ENCODE measurements at places on chromosomes 4 and X.

DNA sequence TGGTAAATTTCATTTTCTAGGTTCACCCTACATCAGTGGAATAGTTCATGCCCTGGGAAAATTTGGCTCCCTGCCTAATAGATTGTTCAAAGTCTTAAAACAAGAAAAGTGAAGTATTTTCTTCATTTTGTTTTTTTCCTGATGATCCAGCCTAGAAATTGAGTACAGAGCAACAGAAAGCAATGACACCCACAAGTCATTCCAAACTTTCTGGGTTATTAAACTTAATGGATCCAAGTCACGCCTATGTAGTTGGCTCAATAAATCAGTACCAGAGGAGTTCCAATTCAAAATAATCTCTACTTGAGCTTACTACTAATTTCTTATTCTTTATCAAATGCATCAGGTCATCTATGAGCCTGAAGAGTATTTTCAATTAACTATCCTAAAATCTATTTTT, 937.6 kb upstream of the SLIT2 start:
- DNase-seq = no peak

DNA sequence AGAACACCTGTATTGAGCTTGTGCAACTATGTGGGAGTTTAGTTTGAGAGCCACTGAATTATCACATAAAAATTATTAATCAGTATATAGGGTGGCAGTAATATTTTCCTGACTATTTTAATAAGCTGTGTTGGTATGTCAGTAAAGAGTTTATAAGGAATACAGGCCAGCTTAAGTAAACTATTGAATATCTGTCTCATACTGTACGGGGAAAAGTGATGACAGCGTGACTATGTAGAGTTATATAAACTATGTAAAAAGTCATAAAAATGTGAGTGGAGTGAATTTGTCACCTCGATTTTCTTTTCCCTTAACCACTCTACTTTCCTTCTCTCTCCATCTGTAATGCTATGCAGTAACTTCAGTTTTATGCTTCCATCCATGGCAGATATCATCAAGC, 250.2 kb downstream of the BMPR1B start:
- DNase-seq = no peak

DNA sequence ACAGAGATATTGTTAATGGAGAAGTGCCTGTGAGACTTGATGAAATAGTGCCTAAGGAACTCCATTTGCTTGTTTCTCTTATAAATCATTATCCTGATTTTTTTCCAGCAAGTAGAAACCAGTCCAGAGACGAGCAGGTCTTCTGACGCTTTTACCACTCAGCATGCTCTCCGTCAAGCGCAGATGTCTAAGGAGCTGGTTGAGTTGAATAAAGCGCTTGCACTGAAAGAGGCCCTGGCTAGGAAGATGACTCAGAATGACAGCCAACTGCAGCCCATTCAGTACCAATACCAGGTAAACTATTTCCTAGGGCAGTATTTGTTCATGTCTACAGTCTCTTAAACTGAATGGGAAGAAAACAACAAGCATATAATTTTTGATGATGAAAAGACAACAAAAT, 63.6 kb downstream of the KIF4A start:
- DNase-seq = no peak

DNA sequence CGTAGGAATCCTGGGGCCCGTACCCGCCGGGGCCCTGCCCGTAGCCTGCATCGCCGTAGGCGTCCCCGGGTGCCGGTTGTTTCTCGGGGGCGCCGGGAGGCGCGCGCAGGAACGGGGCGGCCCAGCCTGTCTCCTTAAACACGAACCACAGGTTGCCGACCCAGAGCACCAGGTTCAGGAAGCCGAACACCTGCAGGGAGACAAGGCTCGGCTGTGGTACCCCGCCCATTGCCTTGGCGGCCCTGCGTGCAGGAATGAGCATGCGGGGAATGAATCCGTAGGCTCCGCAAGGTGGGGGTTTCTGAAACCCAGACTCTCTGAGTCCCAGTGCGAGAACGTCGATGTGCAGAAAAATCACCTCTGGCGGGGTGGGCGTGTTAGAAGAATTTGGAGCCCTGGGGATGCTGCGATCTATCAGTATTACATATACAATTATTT, 5.4 kb upstream of the PRICKLE3 start:
- no peak for DNase-seq

- DNase-seq = no peak
These were observed 604.8 kb downstream of the TRAM1L1 start for GRCh38 chr4:116480546-116480945.

DNA sequence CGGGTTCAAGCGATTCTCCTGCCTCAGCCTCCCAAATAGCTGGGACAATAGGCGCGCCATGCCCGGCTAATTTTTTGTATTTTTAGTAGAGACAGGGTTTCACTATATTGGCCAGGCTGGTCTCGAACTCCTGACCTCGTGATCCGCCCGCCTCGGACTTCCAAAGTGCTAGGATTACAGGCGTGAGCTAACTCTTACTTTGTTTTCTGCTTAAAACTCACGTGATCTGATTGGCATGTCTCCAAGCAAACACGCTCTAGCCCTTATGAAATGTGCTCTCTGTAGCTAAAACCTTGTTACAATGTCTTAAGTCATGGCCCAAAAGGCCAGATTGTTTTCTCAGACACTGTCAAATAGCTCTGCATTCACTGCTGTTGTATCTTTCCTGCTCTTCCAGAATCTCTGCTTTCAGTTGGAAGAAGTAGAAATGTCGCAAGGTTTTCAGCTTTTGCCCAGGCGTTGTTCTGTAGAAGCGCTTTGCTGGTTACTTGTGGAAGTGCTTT, 39.7 kb upstream of the OGT start:
- no peak for DNase-seq

GRCh38 chr4:7861440-7861881, 78.2 kb downstream of the AFAP1 start:
- DNase-seq = no peak

GRCh38 chr4:183898456-183898855, 6.7 kb upstream of the STOX2 start:
- no peak for DNase-seq

- DNase-seq = peak; percentile 28
These were observed 41.9 kb downstream of the TNIP2 start for GRCh38 chr4:2714061-2714770.

- DNase-seq = no peak
These were observed 245.3 kb downstream of the BCOR start for GRCh38 chrX:39852491-39852890.

DNA sequence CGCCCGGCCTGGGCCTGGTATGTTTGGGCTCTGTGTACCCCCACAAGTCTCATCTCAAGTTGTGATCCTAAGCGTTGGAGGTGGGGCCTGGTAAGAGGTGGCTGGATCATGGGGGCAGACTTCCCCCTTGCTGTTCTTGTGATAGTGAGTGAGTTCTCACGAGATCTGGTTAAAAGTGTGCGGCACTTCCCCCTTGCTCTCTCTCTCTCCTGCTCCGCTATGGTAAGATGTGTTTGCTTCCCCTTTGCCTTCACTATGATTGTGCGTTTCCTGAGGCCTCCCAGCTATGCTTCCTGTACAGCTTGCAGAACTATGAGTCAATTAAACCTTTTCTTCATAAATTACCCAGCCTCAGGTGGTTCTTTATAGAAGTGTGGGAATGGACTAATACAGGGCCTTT, 53.0 kb downstream of the CHST7 start:
- no peak for DNase-seq

- DNase-seq = no peak
These were observed 112.8 kb upstream of the H2AZ1 start for GRCh38 chr4:100062921-100063320.

- DNase-seq = no peak
These were observed 1.1 kb upstream of the PCDH19 start for GRCh38 chrX:100410901-100411801.

- DNase-seq = no peak
These were observed 153.3 kb upstream of the TBL1X start for GRCh38 chrX:9311421-9312160.

DNA sequence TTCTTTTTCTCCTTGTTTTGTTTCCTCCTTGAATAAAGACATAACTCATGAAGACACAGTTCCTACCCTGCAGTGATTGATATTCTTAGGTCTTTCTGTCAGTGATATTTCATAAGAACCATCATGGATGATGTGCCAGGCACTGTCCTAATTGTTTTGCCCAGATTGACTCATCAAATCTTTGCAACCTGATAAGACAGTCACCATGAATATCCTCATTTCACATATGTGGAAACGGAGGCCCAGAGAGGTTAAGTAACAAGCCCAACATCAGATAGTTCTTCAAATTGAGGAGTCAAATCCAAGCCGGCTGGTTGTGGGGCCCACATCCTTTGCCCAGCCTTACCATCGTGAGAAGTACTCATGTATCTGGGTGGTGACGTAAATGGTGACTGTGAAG, 69.9 kb downstream of the SEL1L3 start:
- no peak for DNase-seq

- no peak for DNase-seq
These were observed 120.2 kb upstream of the NDST4 start for GRCh38 chr4:115233600-115233999.

GRCh38 chrX:142149919-142150318, 55.2 kb downstream of the MAGEC2 start:
- no peak for DNase-seq

- DNase-seq = peak; percentile 40
These were observed 158.8 kb downstream of the RBM46 start for GRCh38 chr4:154939851-154940250.

DNA sequence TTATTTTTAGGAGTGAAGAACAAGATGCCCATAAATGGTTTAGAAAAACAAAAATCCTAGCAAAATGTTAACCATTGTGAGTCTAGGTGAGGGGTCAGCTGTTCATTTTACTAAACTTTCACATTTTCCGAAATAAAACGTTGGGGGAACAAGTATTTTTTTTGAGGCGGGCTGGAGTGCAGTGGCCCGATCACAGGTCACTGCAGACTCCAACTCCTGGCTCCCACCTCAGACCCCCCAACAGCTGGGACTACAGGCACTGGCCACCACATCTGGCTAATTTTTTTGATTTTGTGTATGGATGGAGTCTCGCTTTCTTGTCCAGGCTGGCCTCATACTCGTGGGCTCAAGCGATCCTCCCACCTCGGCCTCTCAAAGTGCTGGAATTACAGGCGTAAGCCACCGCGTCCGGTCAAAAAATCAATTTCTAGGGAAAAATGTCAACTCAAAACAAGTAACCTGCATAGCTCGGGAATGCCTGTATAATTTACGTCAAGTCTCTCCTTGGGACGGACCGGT, 742 bp upstream of the TAF1 start:
- no peak for DNase-seq

- DNase-seq = no peak
These were observed 446 bp upstream of the UBE2A start for GRCh38 chrX:119573840-119574393.

DNA sequence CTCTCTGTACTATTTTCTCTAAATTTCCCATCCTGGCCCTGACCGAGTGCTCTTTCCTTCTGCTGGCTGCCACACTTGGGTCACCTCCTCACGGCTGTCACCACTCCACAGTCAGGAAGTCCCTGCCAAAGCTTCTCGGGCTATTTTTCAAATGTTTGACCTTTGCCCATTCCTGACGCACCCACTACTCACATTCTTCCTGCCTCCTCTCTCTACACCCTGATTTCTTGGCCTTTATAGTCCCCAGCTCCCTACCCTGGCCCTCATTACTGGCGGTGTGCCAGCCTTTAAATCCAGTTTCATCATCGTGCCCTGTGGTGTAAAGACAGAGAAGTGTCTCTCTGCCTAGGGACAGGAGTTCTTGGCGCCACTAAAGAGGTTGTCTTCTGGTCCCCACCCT, 46.4 kb upstream of the GATB start:
- no peak for DNase-seq

DNA sequence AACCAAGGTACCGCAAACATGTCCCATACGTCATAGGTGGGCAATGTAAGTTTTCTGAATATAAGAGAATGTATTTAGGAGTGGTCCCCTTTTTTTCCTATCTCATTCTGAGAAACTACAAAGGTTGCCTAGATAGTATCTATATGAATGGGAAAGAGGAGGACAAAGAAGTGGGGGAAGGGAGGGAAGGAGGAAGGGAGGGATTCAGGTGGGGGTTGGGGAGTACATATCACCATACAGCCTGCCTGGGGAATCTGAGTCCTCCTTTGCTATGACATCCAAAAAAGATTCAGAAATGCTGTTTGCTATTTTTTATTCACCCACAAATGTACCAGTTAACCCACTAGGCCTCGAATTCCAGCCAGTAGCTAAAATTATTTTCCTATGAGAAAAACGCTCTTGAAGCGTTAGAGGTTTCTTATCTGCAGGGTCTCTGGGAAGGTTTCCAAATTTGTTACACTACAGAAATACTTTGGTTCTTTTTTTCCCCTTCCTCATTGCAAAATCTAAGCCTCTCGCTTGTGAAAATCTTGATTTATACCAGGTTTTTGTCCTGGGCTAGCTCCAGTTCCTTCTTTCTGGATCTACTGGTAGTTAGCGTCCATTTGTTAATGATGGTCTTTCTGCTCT, 212.9 kb downstream of the NSUN7 start:
- no peak for DNase-seq

DNA sequence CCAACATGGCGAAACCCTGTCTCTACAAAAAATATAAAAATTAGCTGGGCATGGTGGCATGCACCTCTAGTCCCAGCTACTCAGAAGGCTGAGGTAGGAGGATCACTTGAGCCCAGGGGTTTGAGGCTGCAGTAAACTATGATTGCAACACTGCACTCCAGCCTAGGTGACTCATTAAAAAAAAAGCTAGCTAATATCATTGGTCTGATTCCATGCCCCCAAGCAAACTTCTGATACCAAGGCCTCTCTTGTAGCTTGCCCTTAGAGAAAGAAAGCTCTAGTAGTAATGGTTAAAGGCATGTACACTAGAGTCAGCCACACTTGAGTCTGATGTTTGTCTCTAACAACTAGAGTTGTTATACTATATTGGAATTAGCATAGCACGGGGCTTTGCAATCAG, 32.6 kb upstream of the PHF8 start:
- no peak for DNase-seq

- no peak for DNase-seq
These were observed 138.7 kb upstream of the POF1B start for GRCh38 chrX:85517994-85518718.

- no peak for DNase-seq
These were observed 7.5 kb downstream of the GPR143 start for GRCh38 chrX:9758021-9758638.

DNA sequence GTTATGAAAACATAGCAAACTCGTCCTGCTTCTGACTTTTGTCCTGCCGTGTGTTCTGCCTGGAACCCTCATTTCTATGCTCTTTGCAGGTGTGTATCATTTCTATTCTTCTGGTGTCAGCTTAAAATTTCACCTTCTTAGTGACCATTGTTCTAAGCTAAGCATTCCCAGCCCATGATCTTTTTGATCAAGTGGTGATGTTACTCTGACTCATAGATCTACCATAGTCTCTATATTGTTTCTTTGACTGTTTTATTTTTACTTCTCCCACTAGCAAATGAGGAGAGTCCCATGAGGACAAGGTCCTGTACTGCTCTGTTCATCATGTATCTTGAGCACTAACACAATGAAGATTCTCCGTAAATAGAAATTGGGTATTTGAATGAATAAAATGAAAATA, 14.1 kb upstream of the CXCL6 start:
- DNase-seq = no peak

- no peak for DNase-seq
These were observed 119.6 kb downstream of the GATB start for GRCh38 chr4:151641167-151641566.
